ENCODE measurements at places on chromosomes 6 and 20. TPM values are rescaled to one million over a fixed set of nuclear protein-coding genes. Genes with fewer than 3 reads are reported as not detected.

DNA sequence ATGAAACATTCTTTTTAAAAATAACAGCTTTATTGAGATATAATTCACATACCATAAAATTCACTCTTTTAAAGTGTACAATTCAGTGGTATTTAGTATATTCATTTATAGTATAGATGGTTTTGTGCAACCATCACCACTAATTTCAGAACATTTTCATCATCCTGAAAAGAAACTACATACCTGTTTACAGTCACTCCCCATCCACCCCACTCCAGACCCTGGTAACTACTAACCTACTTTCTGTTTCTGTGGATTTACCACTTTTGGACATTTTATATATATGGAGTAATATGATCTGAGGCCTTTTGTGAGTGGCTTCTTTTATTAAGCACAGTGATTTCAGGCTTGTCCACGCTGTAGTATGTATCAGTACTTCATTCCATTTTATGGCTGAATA lies 2.5 kb upstream of the TMEM217 start:
- DNase-seq: no peak

GRCh38 chr6:24270011-24270410 lies 87.8 kb downstream of the DCDC2 start:
- no peak for DNase-seq

DNA sequence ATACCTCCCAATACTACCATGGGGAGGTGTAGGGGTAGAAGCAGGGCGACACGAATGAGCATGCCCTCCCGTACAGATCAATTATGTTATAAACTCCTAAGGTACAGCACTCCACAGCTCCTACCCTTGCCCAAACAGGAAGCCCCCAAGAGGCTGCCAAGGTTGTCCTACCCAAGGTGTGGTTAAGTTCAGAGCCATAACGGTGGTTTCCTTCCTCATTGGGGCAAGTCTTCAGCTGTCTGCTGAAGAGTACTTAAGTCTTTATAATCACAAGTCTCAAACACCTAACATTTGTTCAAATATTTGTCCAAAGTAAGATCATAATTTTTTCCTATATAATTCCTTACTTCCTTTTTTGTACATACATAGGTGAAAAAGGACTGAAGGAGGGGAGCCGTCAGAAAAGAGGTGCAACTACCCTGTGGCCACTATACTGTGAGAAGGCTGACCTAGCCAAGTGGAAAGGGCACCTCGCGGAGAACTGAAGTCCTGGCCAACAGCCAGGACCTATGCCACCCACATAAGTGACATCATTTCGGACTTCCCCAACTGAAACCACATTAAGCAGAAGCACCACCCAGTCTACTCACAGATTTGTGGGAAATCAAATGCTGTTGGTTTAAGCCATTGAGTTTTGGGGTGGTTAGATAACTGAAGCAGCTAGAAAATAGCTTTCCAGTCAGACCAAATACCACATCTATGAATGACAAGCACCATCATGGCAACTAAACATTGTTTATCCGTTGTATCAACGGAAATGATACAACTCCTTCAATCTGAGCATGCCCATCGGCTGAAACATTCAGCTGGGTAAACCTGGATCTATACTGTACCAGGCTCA lies 2.9 kb upstream of the RAB22A start:
- no peak for DNase-seq

- DNase-seq: no peak
Observed at GRCh38 chr6:108710551-108710950, 137.7 kb upstream of the ARMC2 start.

GRCh38 chr6:149963212-149963461 lies 606 bp upstream of the ULBP1 start:
- DNase-seq: peak; percentile 79

DNA sequence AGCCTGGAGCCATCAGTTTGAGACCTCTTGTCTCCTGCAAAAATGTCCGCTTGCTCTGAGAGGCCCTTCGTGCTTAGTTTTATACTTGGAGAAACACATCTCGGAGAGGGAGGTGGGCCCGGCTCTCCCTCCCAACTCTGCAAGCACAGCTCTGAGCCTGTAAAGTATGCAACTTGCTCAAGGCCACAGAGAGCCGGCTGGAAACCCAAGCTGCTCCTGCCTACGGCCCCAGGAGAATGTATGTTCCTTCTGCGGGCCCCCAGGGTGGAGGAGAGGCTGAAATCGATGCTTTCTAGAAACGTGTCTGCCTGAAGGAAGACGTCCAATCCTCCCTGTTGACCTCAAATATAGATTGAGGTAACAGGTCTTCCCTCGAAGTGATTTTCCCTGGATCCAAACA lies 205.4 kb downstream of the PREX1 start:
- DNase-seq: peak; percentile 62

GRCh38 chr20:41182296-41183212 lies 45.2 kb downstream of the PLCG1 start:
- peak; percentile 37 for DNase-seq

- no peak for DNase-seq
Observed at GRCh38 chr6:130520801-130521200, 155.0 kb downstream of the TMEM200A start.

- DNase-seq: no peak
Observed at GRCh38 chr6:86724695-86725094, 212.6 kb upstream of the HTR1E start.

DNA sequence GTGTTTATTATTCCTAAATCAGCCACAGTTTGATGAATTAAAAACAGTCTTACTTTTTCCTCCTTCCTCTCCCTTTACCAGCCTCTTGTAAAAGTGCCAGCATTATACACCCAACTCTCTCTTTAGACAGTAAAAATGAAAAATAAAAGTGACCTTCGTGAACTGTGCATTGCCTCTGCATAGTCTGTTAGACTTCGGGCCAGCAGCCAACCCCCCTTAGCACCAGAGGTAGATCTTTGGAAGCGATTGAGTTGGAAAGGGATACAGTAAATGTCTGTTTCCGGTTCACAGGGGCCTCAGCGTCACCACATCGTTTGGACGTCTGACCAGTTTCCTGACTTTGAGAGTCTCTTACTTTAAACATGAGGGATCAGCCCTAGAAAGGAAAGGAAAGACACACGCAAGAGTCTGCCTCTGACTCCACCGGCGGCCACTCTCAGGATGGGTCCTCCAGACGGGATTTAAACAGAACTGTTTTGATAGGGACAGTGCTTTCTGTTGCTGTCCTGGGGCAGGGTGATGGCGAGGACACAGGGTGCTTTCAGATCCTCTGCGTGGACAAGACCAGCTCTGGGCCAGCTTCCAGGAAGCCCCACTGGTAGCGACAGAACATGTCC lies 206.6 kb upstream of the PREP start:
- no peak for DNase-seq

DNA sequence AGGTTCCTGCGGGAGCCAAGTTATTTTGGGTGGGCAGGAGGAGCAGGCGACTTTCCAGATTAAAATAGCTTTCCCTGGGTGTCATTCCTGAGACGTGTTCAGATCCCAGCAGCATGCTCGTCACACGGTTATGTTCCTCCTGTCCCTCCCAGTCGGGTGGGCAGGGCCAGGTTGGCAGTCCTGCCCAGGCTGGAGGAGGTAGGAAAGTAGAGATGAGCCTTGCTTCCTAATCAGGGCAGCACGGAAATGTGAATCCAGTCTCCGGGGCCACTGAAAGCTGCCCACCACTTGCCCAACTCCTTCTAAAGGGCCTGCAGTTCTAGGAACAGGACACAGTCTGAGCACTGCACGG lies 137.0 kb downstream of the MRPL14 start:
- DNase-seq: peak; percentile 60

DNA sequence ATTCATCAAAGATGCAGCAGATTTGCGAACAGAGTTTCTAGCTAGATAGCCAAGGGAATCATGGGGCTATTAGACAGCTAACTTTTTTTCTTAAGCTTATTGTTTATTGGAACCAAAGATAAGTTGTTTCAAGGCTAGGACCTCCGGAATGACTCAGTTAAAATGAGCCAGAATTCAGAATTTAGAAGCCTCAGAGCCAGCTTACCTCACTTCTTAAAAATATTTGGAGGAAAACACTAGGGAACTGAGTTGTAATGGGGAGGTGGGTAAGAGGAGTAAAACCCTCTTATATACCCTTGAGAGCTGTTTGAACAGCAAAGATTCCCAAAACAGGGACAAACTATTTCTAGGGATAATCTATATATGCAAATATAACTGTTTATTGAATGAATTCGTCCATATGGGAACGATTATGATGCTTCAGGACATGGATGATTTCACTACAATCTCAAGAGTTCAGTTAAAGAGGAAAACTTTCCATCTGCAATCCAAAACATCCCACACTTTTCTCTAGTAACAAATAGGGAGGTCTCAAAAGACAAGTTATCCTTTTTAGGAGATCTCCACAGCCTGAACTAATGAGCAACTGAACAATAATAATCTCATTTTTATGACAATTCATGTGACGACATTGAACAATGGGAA lies 12.6 kb upstream of the CARMIL1 start:
- DNase-seq: no peak

- no peak for DNase-seq
Observed at GRCh38 chr6:111267764-111268333, 180.5 kb downstream of the SLC16A10 start.

DNA sequence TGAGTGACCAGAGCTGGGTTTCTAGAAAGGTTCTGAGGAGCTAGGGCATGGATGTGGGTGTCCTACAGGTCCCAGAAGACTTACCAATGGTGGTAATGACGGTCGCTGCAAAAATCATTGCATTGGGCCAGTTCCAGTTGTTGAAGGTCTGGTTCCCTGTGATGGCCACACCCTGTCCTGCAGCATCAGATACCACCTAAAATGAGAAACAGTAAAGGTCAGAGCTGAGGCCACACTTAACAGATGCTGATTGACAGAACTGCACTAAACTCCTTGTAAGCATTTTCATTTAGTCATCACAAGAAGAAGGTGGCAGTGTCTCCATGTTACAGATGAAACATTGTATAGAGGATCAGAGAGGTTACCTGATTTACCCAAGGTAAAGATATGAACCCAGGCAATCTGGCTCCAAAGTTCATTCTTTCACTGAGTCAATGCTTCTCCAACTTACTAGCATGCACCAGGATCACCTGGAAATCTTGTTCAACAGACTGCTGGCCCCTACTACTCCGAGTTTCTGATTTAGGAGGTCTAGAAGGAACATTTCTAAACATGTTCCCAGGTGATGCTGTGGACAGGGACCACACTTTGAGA lies 33.4 kb downstream of the KCNK5 start:
- DNase-seq: no peak

GRCh38 chr6:166603043-166603690 lies 16.7 kb upstream of the RAMACL start:
- no peak for DNase-seq

GRCh38 chr6:118748311-118749062 lies 97.1 kb upstream of the CEP85L start:
- no peak for DNase-seq

- DNase-seq: no peak
Observed at GRCh38 chr6:127963495-127963894, 62.6 kb upstream of the THEMIS start.

DNA sequence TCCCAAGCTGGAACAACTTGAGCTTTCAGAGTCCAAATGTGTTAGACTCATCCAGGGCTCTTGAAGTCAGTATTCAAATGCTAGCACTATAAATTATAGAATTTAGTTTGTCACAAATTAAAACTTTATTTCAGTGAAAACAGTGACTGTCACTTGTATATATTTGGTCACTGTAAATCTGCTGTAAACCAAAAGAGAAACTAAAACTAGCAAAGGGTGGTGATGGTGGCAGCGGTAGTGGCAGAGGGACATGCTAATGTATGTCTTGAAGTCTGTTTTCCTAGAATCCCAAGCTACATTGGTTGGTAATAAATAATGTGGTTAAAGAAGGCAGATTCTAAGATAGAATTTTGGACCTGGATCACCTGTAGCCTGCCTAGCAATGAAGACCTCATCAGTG lies 140.4 kb upstream of the CENPW start:
- DNase-seq: no peak

- DNase-seq: peak; percentile 73
Observed at GRCh38 chr6:170110201-170111140, 180.4 kb downstream of the DLL1 start.

- no peak for DNase-seq
Observed at GRCh38 chr6:27777614-27778355, 134.4 kb downstream of the OR2B2 start.

Gene CRIP3
- total RNA-seq: 1.4 TPM

Gene DNAH8
- total RNA-seq: 0.71 TPM

Gene COX4I2
- 6.5 TPM for total RNA-seq

Gene FYN
- total RNA-seq: 87.0 TPM

Gene TCF21
- total RNA-seq: 1.9 TPM

Gene AKAP12
- total RNA-seq: 140 TPM

All from posterior vena cava (tissue), 2 donors.